CD4-positive, alpha-beta T cell treated with Interleukin-1 beta for 1 hour (primary cell): ENCODE measurements at places on chromosomes 16 and 17.

DNA sequence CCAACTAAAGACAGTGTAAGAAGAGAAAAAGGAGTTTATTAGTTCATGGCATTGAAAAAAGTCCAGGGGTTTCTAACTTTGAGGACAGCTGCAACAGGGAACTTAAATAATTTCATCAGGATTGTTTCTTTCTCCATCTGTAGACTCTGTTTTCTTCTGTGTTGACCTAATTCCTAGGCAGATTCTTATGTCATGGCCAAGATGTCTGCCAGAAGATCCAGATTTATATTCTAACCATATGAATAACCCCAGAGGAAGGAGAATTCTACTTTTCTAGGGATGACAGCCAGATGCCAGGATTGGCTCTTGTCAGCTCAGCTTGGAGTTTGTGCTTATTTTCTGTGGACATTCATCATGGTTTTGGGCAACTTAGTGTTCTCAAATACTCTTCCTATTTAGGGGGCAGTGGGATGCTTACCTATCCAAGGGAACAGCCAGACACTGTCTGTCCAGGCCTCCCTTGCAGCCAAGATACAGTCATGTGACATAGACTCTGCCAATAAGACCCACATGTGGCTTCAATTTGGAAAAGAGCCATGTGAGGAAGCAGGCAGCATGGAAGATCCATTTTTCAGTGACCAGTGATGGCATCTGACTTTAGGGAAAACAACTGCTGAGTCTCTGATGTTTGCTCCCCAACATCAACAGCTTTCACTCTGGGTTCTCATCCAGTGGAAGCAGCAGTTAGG, 18.2 kb downstream of the PCTP start:
- no peak for DNase-seq

DNA sequence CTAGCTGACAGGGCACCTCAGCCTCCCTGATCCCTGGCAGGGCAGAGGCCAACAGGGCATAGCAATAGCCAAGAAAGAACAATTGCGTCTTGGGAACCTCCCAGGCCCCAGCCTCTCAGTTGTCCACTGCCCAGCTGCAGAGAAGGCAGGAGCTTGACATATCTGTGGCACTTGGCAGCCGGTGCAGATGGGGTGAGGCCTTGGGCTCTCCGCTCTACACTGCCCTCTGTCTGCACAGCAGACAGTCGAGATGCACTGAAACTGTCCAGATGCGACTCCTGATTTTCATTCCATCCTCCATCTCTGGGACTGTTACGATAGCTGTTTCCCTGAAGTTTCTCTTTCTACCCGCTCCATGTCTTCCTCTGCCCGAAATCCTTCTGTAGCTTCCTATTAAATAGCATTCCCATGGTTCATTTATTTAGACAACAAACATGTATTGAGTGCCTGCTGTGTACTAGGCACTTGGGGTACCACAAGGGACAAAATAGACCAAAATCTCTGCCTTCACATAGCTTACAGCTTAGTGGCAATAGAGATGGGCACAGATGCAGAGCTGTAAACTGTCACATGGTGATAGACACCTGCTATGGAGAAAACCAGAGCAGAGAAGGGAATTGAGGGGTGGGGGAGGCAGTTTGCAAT, 3.3 kb downstream of the POLR3E start:
- peak; percentile 46 for DNase-seq

GRCh38 chr16:5205361-5206040, 107.9 kb upstream of the EEF2KMT start:
- DNase-seq: no peak

- peak; percentile 71 for DNase-seq
Observed at GRCh38 chr17:40516581-40517285, 15.3 kb upstream of the TNS4 start.

- DNase-seq: peak; percentile 18
Observed at GRCh38 chr17:49708515-49709183, 885 bp upstream of the SLC35B1 start.

- DNase-seq: no peak
Observed at GRCh38 chr17:40953881-40954280, 12.9 kb downstream of the KRT39 start.

DNA sequence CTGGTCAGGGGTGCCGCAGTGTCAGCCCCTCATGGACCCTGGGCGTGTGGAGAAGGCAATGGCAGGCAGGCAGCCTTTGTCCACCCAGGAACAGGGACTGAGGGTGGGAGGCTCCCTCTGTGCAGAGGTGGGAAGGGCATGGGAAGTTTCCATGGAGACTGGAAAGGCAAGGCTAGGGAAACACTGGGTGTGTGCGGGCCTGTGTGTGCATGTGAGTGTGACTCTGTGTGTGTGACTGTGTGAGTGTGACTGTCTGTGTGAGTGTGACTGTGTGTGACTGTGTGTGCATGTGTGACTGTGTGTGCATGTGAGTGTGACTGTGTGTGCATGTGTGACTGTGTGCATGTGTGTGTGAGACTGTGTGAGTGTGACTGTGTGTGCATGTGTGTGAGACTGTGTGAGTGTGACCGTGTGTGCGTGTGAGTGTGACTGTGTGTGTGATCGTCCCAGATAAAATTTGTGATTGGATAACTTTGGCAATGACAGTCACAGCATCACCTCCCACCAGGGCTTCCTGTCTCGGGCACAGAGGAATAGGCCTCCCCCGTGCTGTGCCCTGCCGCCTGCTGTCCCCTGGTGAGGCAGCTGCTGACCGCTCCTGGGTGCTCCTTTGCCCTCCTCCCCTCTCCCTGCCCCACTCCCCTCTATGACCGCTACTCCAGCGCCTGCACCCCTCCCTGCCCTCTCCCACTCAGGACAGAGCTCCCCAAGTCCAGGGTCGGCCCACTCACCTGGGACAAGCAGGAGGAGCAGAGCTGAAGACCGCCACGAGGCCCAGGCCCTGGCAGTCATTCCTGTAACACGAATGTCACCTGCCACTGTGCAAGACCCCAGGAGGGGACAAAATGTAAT, 698 bp downstream of the CD300C start:
- no peak for DNase-seq

- no peak for DNase-seq
Observed at GRCh38 chr17:75392559-75392958, 12.9 kb downstream of the GRB2 start.

GRCh38 chr17:17004251-17004996, 32.5 kb upstream of the TNFRSF13B start:
- no peak for DNase-seq

DNA sequence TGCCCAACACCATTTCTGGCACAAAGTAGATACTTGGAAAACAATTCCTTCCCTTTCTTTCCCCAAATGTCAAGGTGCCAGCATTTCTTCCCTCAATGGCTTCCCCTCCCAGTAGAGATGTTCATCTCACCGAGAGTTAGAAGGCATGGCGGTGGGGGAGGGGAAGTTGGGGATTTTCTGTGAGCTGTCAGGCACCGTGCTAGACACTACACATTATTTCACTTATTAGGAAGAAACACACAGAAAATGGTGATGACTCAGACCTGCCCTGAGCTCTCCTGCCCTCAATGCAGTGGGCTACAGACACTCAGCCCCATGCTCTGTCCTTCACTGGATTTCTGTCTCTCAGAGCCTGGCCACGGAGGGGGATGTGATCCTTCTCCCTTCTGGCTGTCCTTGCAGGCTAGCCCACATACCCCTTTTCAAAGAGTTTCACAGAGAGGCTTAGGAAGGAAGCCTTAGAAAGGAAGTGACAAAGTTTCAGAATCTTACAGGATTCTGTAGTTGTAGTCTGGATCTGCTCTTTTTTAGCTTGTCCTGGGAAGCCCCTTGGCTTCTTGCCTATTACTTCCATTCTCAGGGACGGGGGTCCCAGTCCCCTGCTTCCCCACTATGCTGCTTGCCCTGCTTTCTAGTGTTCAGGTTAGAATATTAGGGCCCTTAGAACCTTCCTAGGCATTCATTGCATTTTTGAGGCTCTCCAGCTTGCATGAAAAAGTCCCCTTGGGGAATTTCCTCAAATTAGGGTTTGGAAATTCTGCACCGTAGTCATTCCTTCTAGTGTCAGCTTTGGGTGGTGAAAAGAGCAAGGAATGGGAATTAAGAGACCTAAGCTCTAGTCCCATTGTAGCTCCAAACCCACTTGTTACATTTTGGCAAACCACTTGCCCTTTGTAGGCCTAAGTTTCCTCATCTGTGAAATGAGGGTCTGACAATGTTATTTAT, 12.2 kb upstream of the CCL5 start:
- DNase-seq: peak; percentile 37

DNA sequence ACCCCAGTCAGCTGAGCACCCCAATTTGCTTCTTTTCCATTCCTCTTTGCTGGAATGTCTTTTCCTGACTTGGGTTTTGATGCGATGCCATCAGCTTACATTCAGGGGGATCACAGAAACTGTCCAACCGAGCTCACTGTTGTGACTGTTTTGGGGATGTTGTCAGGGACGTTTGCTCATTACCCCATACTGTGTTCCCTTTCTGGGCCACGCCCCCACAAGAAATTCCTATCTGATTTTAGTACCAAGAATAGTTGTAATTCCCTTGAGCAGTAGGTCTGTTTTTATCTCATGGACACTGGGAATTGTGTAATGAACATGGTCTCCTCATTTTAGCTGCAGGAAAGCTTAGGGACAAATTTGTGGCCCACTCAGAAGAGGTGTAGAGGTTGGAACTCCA, 2.6 kb upstream of the NTN1 start:
- DNase-seq: no peak

DNA sequence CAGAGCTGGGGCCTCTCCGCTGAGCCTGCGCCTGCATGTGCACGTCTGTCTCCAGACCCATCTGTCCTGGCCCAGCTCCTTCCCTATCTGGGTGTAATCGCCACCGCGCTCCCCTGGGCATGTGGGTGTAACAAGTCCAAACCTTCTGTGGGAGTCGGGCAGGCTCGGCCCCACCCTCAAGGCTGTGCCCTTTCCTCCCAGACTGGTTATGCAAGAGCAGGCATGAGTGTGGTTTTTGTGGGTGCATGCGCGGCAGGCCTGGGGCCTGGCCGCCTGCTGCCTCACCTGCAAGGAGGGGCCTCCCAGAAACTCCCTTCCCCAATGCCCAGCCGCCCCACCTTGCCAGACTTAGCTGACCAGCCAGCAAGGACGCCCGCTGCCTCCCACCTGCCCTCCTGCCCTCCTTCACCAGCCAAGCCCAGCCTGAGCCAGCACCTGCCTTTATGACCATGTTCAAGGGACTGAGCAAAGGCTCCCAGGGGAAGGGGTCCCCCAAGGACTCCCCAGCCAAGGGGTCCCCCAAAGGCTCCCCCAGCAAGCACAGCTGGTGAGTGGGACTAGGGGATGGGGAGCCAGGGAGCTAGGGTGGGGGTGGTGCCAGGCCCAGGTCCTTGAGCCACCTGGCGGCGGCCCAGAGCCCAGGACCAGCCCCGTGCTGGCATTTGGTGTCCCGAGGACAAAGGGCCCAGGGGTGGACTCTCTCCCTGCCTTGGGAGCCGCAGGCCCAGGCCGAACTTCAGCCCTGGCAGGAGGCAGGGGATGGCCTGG, at the start of gene EVPLL:
TSS of gene EVPLL (plus strand) at position 342 of the 768 bp plus-strand sequence. CDS start 3,160 bp downstream, outside the sequence.
- DNase-seq: peak; percentile 47

DNA sequence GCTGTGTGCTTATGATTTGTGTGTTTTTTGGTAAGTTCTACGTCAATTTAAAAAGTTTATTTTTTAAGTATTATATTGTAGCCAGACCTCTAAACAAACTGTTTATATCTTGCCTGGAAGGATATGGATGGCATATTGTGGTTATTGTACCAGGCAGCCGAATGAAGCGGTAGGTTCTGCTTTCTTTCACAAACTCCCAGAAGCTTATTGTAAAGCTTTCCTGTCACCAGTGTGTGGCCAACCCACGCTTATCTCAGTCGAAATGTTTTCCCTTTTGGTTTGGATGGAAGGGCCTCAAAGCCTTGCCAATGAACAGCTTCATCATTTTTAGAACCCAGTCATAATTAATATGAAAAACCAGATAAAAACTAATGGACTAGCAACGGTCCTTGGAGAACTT, 53.1 kb downstream of the CYB5B start:
- DNase-seq: no peak

GRCh38 chr17:66830451-66830850, 4.5 kb upstream of the CACNG5 start:
- no peak for DNase-seq

GRCh38 chr17:47190770-47191169, 1.7 kb upstream of the CDC27 start:
- no peak for DNase-seq

- no peak for DNase-seq
Observed at GRCh38 chr16:27772093-27772825, 222.3 kb downstream of the KATNIP start.

DNA sequence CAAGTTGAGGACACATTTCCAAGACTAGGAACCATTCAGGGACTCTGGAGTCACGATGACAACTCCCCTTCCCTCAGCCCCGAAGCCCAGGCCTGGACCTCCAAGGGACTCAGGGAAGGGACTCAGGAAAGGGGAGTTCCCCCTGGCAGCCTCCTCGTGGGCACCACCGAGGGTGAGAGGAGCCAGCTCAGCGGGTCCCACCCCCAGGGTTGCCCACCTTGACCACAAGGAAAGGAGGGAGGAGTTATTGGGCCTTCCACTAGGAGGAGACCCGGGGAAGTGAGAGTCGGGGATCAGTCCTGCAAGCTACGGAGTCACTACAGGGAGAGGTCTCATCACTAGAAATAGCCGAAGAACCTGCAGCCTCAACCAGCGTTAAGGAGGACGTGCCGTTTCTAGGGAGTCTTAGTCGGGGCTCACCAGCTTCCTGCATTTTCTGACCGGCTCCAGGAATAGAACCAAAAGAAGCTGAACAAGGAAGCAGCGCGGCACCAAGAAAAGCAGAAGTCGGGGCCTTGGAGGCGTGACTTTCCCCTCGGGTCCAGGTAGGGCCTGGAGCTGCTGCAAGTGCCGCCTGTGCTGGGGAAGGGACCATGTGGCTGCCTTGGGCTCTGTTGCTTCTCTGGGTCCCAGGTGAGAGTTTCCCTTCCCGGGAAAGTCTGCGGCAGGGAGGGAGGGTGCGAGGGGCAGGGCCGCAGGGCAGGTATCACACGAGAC, at the start of gene CD300A:
TSS of gene CD300A (plus strand) at position 524 of the 717 bp plus-strand sequence. CDS start at position 594, 70 bp downstream.
- no peak for DNase-seq

DNA sequence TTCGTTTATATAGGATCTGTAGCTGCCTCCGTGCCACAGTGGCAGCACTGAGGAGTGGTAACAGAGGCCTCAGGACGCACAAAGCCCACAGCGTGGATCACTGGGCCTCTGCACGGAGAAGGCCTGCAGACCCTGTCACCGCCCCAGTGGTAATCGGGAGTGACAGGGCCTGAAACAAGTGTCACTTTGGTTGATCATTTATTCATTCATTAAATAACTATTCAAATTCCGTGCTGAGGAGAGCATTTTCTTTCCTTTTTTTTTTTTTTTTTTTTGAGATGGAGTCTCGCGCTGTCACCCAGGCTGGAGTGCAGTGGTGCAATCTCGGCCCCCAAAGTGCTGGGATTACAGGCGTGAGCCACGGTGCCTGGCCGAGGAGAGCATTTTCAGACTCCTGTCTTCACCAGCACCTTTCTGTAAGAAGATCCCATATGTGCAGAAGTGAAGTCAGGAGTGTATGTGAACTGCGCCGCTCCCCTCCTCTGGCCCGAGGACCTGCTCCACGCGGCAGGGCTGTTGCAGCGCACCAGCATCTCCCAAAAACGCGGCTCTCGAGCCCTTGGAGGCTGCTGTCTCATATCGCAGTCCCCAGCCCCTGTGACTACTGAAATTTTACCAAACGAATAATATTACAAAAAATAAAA, 44.9 kb upstream of the TRAP1 start:
- no peak for DNase-seq
